Peyer's patch (tissue), 4 donors: ENCODE measurements at places on chromosomes 11 and 22. TPM values are rescaled to one million over a fixed set of nuclear protein-coding genes. Genes with fewer than 3 reads are reported as not detected.

GRCh38 chr11:114087025-114087424 is 27.5 kb downstream of the ZBTB16 start:
- no peak for DNase-seq

- DNase-seq = no peak
Measured at GRCh38 chr22:38083931-38084631, at the start of gene SLC16A8. TSS of gene SLC16A8 (minus strand) at chr22:38084184. CDS start at chr22:38082873, 1,311 bp downstream.

DNA sequence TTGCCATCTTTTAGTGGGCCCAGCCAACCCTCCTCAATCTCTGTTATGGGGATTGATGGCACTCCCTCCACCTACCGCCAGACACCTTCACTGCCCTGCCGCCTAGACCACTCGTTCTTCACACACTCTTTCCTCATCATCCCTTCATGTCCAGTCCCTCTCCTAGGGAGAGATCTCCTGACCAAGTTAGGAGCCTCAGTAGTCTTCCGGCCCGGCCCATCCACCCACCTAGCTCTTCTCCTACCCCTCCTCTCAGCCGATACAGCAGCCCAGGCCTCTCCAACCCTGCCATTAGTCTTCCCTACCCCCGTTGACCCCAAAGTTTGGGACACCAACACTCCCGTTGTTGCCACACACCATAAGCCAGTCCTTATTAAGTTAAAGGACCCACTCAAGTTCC is 11.0 kb upstream of the OR56A3 start:
- DNase-seq = no peak

GRCh38 chr11:96237766-96238266 is 105.2 kb downstream of the MAML2 start:
- no peak for DNase-seq

- no peak for DNase-seq
Measured at GRCh38 chr11:38060920-38061319, 1462.9 kb upstream of the RAG2 start.

DNA sequence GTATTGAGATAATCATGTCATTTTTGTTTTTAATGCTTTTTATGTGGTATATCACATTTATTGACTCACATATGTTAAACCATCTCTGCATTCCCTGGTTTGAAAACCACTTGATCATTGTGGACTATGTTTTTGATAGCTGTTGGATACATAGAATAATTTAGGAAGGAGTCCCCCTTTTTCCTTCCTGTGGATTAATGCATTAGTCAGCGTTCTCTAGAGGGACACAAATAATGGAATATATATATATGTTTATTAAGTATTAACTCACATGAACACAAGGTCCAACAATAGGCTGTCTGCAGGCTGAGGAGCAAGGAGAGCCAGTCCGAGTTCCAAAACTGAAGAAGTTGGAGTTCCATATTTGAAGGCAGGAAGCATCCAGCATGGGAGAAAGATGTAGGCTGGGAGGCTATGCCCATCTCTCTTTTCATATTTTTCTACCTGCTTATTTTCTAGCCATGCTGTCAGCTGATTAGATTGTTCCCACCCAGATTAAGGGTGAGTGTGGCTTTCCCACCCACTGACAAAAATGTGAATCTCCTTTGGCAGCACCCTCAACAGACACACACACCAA is 123.8 kb downstream of the ZNF280B start:
- DNase-seq = no peak

DNA sequence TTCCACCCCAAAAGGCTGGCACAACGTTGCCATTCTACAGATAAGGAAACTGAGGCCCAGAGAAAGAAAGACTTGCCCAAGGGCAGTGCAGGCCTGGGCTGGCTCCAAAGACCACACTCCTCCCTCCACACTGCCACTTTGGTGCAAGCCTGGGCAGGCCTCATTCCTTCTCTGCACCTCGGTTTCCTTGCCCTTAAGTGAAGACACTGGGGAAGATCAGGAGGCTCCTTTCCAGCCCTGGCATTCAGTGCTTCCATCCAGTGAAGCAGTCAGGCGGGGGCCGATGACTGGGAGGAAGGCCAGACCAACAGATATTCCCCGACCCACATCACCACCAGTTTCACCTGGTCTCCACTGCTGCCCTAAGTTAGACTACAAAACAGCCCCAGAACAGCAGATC is 18.3 kb upstream of the TCF20 start:
- no peak for DNase-seq

DNA sequence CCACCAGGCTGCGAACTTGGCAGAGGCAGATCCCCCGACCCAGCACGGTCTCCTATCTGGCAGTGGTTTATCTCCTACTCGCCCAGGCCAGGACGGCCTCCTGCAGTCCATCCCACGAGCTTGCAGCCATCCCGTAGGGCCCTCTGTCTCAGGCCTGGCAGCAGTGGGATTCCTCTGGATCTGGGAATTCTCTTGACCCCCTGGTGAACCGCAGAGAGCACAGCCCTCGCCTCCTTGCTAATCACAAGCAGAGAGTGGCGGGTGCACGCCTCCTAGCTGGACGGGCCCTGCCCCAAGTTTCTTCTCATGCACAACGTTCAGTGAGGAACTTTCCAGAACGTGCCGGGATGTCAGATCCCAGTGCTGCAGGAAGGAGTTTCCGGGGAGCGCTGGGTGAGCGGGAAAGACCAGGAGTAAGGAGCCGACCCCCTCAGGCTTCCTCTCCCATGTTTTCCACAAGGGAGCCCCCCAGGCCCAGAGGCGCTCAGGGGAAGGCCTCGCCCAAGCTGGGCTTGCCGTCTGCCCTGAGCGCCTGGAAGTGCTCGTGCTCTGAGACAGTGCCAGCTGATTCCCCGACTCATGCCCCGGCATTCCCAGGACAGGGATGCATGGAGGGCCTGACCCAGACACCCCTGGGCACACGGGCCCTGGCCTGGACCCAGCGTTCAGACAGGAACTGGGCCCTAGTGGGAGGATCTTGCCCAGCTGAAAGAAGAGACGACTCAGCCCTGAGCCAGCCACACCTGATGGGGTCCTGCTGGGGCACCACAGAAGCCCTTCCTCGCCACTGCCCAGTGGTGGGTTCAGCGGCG is 24.6 kb downstream of the IGF2 start:
- no peak for DNase-seq

DNA sequence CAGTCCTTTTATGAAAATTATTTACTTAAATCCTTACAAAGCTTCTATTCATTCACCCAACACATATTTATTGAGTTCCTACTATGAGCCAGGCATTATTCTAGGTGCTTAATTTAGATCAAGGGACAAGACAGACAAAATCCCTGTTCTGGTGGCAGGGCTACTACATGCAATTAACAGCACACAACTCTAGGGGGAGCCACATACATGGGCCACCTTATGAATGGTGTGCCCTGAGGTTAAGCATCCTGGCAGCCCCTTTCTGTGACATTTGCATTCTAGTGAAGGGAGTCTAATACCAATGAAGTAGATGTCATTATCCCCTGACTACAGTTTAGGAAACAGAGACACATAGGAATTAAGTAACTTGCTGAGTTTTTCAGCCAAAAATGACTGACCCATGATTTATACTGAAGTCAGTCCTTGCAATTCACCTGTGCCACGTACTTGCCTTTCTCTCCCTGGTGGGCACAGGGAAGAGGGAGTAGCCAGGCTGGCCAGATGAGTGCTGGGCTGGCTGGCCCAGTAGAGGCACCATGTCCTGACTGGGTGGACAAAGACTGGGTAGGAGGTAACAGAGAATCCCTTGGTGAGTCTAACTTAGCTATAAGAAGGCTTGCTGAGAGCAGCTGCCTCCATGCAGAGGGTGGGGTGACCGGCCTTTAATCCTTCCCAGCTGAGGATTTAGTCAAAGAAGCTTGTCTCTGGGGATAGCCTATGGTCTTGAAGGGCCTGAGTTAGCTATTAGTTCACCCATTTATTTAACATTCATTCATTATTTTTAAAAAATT is 52.0 kb upstream of the ELF5 start:
- no peak for DNase-seq

GRCh38 chr22:28112548-28113043 is 193.5 kb upstream of the PITPNB start:
- no peak for DNase-seq

The UCP2 gene
- 16.9 TPM for total RNA-seq
